ENCODE measurements at places on chromosomes 7 and 10. TPM values are rescaled to one million over a fixed set of nuclear protein-coding genes. Genes with fewer than 3 reads are reported as not detected.

SH2B2 gene
- total RNA-seq: 1.8 TPM

HEPACAM2 gene
- 0.11 TPM for total RNA-seq

GTF2IRD1 gene
- total RNA-seq: 0.88 TPM

SYT15 gene
- 0.70 TPM for total RNA-seq

CYP2C19 gene
- total RNA-seq: not detected

PDE6C gene
- total RNA-seq: not detected

FAM25G gene
- total RNA-seq: not detected

ATRNL1 gene
- total RNA-seq: not detected

RELN gene
- not detected for total RNA-seq

CHAT gene
- not detected for total RNA-seq

ADCYAP1R1 gene
- not detected for total RNA-seq

ASZ1 gene
- not detected for total RNA-seq

AGBL3 gene
- total RNA-seq: 2.5 TPM

CRYGN gene
- total RNA-seq: not detected

RSBN1L gene
- 23.4 TPM for total RNA-seq

CLRN3 gene
- total RNA-seq: not detected

BCL7B gene
- 72.6 TPM for total RNA-seq

LIPK gene
- total RNA-seq: not detected

NPFFR1 gene
- not detected for total RNA-seq

SUGCT gene
- total RNA-seq: 1.3 TPM

ASB10 gene
- total RNA-seq: not detected

CDK14 gene
- total RNA-seq: 0.20 TPM

OR6V1 gene
- total RNA-seq: not detected

EPDR1 gene
- 1.4 TPM for total RNA-seq

CYP2C18 gene
- total RNA-seq: 0.09 TPM

IKZF1 gene
- 225 TPM for total RNA-seq

C10orf67 gene
- total RNA-seq: not detected

TUBB8 gene
- not detected for total RNA-seq

C7orf33 gene
- total RNA-seq: not detected

CLCN1 gene
- 0.11 TPM for total RNA-seq

C10orf62 gene
- not detected for total RNA-seq

STARD3NL gene
- 43.8 TPM for total RNA-seq

GSDME gene
- total RNA-seq: 3.7 TPM

FAM13C gene
- total RNA-seq: not detected

SORCS3 gene
- total RNA-seq: not detected

ASAH2 gene
- total RNA-seq: 5.4 TPM

TMEM106B gene
- 27.3 TPM for total RNA-seq

LBX1 gene
- not detected for total RNA-seq

C10orf105 gene
- total RNA-seq: 0.11 TPM
